CD8-positive, alpha-beta T cell (primary cell): ENCODE measurements at places on chromosomes 1 and 21.

DNA sequence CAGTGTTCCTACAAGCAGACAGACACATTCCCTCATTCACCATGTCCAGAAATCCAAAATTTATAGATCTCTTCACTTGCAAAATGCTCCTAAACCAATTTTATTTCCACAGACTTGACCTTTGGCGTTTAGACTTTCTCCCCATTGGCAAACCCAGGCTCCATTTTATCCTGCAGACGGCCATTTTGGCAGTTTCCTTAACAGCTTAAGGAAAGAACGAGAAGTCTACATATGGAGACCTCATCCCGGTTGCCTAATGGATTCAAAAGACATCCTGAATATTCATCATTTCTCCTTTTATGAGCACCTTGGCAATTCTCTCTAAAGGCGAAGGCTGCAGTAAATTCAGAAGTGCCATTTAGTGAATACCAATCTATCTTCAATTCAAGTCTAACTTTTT lies 132.9 kb downstream of the HLX start:
- no peak for DNase-seq

DNA sequence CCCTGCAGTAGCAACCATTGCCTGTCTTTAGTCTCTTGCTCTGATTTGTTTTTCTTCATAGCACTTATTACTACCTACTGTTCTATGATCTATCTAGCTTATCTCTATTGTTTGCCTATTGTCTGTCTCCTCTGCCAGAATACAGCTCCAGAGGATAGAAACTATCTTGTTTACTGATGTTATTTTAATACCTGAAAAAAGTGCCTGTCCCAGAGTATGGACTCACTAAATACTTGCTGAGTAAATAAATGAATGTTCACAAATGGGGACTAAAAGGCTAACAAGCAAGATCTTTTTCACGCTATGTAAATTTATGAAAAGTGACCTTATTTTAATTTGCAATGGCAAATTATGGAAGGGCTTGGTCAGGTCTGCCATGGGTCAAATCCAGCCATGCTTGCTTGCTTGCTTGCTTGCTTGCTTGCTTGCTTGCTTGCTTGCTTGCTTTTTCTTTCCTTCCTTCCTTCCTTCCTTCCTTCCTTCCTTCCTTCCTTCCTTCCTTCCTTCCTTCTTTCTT lies 145.3 kb downstream of the TGFB2 start:
- DNase-seq, result no peak

DNA sequence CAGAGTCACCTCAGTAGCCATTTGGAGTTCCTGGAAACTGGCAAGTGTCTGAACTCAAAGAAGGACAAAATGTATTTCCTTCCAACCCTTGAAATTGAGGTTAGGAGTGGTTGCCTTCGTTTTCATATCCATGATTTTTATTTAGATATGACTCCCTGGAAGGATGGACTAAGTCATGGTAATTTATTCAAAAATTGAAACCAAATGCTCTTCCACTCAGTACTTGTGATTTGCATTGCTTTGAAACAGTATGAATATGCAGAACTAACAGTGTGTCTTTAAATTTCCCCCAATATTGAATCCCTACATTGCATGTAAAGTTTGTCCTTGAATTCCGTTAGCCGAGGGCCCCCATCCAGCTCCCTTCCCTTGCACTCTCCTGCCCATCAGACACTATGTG lies 112.1 kb upstream of the DNAH14 start:
- DNase-seq, result no peak

DNA sequence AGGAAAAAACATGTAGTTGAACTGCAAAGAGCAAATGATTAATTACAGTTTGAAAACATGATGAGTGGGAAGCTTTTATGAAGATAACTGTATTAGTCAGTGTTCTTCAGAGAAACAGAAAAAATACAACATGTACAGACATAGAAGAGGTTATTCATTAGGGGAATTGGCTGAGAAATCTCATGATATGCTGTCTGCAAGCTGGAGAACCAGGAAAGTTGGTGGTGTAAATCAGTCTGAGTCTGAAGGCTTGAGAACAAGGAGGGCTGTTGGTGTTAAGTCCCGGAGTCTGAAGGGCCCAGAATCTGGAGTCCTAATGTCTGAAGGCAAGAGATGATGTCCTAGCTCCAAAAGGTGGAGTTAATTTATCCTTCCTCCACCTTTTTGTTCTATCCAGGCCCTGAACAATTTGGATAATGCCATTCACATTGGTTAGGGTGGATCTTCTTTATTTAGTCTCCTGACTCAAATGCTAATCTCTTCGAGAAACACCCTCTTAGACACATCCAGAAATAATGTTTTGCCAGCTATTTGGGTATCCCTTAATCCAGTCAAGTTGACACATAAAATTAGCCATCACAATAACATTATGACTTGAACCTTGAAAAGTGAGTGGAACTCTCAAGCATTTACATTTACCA lies 672.9 kb upstream of the PTBP2 start:
- DNase-seq, result no peak

DNA sequence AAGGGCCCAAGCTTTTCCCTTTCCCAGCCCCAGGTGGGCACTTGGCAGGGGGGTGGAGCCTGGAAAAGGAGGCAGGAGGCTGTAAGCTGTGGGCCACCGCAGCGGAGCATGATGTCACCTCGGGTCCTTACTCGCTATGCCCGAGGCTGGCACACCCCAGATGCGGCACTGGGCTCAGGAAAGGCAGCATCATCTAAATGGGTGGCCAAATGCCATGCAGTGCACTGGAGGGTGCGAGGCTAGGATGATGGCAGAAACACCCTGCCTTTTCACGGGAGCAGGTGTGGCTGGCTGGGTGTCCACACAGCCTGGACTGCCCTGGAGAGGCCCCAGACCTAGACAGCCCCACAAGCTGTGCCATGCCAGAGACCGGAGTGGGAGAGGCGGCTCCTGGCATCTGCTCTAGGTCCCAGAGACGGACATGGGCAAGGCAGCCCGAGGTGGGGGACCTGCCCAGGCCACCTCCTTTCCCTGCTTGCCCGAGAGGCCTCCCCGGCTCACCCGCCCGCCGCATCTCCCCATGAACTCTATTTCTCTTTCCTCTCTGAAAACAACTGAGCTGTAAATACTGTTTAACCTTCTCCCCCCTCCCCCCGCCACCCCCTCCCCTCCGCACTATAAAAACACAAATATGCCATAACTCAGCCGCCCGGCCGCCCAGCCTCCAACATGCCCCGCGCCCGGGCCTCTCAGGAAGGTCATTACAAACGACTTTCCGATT lies 124.7 kb downstream of the CASZ1 start:
- DNase-seq, result no peak

- no peak for DNase-seq
These were observed 1.3 kb upstream of the DOCK7 start for GRCh38 chr1:62689524-62689923.

GRCh38 chr1:231871878-231872277 lies 245.3 kb downstream of the DISC1 start:
- DNase-seq, result no peak

GRCh38 chr1:58412071-58412580 lies 134.4 kb downstream of the OMA1 start:
- DNase-seq, result no peak

DNA sequence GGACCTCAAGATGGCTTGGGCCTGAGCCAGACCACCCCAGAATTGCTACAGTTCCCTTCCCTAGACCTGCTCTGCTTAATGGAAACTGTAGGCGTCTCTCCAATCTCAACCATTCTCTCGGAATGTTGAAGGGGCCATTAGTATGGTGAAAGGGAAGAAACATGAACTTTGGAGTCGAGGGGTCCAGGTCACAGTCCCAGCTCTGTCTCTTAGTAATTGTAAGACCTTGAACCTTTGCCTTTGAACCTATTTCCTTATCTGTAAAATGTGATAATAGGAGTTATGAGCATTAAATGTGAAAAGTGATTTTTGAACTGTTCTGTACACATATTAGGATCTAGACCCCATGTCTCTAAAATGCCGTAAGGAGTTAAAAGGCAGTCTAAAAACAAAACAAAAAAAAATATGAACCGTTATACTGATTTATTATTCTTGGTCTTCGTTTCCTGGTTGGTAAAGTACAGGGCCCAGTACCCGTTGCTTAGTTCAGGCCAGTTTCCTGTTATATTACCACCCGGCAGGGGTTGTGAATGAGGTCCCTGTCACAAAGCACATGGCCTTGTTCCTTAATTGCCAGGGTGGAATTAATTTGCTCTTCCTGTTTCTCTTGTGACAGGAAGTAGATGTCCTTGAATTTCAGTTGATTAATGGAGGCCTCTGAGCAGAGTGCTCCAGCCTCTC lies 42.3 kb downstream of the TCEANC2 start:
- no peak for DNase-seq

GRCh38 chr1:165501330-165501969 lies 42.4 kb upstream of the LRRC52 start:
- DNase-seq, result no peak

DNA sequence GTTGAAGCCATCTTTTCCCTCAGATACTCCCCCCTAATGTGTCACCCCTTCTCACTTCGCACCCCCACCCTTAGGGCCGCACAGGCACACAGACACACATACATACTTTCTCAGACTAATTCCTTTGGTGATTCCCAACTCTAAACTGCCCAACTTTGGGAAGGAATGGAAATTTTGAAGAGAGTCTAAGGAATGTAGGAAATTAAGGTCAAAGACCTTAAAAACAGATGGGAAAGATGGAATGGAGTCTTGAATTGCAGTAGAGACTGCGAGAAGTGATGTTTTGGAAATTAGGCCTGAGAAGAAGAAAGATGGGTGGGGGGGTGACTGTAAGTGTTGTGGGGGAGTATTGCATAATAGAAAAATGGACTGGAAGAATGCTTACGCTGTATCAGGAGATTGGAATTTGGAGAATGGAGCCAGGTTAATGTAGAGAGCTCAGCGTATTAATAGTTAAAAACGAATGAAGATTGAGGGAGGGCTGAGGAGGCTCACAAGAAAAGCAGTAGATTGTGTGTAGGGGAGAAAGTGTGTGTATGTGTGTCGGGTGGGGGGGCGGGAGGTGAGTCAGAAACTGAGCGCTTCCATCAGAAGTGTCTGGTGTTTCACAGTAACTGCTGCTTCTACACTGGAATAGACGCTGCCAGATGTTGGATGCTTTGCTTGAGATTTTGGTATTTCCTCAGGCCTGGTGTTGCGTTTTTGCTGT lies 1.7 kb downstream of the PIP5K1A start:
- DNase-seq, result no peak

DNA sequence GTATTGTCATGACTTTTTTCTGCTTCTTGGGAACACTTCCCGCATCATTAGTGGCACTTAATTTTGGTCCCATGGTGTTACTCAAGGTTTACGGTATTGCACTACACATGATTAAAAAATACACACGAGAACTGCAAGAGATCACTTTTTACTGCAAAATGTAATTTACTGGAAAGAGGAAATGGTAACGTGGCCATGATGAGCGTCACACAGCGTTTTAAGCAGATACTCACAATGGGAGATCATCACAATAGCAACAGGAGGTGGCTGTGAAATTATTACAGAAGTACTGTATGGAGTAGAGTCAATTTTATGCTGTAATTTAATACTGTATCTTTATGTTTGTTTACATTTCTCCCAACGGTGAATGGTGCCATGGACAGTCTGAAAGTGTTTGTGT lies 1510.3 kb downstream of the AMY1C start:
- DNase-seq, result no peak

- DNase-seq, result no peak
These were observed 12.0 kb downstream of the TMEM81 start for GRCh38 chr1:205072286-205072685.

- no peak for DNase-seq
These were observed 34.5 kb downstream of the PROX1 start for GRCh38 chr1:214022229-214022791.

GRCh38 chr21:35048706-35049617 lies at the start of gene RUNX1:
Gene RUNX1, minus strand, starts transcription at chr21:35049302.
- peak; percentile 52 for DNase-seq

DNA sequence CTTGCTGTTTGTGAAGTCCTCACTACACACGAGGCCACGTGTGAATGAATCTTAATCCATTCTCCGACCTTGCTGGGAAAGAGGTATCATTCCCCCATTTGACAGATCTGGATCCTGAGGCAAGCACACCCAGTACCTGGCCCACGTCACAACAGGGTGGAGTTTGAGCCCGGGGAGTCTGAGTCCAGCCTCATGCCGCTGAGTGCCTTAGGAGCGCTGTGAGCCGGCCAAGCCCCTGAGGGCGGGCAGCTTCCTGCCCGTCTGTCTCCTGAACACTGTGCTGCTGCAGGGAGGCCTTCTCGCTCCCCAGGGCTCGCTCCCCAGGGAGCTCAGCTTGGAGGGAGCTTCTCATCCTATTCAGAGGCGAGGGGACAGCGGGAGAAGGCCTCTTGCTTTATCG lies 29.7 kb downstream of the SLC45A1 start:
- no peak for DNase-seq

DNA sequence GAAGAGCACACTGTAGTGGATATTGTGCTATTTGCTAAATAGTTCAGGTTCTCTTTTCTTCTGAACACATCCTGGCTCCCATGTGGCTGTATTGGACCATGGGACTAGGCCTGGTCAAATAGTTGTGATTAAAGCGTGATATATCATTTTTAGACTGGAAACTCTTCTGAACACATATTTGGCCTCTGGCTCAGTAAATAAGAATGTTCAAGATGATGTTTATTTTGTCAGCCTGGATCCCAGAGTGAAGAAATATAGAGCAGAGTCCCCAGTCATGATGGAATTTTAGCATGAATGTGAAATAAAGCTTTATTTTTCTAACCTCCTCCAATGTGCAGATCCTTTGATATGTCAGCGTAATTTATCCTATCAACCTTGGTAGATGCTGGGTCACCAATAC lies 542.6 kb downstream of the ADGRL2 start:
- no peak for DNase-seq

DNA sequence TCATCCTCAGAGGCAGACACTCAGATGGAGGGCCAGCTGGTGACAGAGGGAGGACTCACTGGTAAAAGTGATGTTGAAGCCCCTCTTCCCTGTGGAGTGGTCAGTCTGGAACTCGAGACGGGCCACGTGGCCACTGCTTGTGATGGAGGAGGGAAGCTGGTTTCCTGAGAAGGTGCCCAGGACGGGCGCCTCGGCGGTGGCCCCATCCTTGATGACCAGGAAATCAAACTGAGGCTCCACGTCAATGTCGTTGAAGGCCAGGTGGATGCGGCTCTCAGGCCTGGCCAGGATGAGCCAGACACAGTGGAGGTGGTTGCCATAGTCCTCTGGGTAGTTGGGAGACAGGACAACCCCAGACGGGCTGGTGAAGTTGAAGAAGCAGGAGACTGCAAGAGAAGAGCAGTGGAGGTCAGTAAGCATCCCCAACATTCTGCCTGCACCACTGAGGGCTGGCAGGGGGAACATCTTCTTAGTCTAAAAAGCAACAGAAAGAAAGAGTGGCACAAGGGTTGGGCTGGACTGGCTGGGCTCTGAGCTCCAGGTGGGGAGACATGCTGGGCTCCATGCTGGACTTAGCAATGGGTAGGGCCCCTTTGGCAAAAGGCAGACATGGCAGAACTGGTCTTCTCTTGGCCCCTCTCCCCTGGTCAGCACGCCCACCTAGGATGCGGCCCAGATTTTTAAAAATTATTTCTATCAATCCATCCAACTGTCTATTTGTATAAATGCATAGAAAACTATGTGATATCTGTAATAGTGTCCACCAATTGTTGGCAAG lies 120.5 kb upstream of the HMGB4 start:
- no peak for DNase-seq

- DNase-seq, result no peak
These were observed 5.2 kb downstream of the DIO1 start for GRCh38 chr1:53899206-53899628.

GRCh38 chr1:150621497-150622302 lies 7.7 kb downstream of the ENSA start:
- peak; percentile 77 for DNase-seq
